Breast epithelium (tissue), 4 donors: ENCODE measurements at places on chromosomes 2 and 18.

DNA sequence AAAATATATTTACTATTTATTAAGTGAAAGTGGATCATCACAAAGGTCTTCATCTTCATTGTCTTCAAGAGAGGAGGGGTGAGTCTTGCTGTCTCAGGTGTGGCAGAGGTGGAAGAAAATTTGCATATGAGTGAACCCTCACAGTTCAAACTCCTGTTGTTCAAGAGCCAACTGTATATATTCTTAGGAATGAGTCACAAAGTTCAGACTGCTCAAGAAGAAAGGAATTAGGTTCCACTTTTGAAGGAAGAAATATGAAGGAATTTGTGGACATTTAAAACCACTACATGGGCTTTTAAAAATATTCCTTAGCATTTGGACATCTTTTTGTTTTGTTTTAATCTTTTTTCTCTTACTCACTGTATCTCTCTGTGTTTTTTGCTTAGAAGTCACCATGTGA, 212.6 kb downstream of the INSIG2 start:
- no peak for DNase-seq

DNA sequence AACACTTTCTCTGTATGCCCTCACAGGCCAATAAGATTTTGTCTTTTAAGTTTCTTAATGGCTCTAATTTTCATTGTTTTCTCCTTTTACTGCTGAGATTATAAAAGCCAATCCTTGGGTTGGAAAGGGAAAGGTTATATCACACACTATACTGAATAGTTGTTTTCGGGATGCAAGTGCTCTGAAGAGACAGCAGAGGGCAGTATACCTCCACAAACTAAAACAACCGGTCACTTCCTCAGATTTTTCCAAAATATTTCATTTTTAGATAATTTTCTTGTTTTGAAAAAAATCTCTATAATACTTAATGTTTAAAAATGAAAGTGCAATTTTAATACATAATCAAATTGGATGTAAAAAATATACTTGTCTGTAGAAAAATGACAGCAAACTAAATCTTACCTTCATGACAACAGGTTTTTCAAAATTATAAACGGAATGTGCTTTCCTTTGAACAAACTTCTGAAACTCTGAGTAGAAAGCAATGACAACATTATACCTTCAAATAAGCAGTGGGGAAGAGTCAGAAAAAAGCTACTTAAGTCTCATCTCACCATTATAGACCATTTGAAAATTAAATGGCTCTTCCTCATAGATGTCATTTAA, 82.7 kb downstream of the ORC4 start:
- DNase-seq: no peak

DNA sequence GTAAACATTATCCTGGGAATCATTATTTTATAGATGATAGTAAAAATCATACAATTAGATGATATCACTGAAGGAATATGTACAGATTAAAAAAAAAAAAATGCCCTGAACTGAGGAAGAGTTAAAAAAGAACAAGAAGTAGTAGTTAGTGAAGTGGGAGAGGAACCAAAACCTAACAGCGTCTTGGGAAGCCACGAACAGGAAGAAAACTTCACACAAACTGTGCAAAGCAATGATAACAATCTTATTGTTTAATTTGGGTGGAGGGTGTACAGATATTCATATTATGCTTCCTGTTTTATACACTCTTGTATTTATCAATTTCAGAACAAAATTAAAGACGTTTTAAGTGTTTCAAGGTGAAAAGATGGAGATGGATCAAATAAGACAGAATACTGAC, 3.5 kb downstream of the HEATR5B start:
- no peak for DNase-seq

- no peak for DNase-seq
These were observed 91.5 kb upstream of the PARD3B start for GRCh38 chr2:204453730-204454167.

GRCh38 chr2:74206180-74206688, 7.8 kb downstream of the MTHFD2 start:
- no peak for DNase-seq

GRCh38 chr2:120763931-120764330, 28.3 kb downstream of the GLI2 start:
- DNase-seq: no peak

- no peak for DNase-seq
These were observed 194.0 kb downstream of the ZNF407 start for GRCh38 chr18:74791501-74792194.

GRCh38 chr2:236190674-236191073, 22.5 kb upstream of the GBX2 start:
- no peak for DNase-seq

DNA sequence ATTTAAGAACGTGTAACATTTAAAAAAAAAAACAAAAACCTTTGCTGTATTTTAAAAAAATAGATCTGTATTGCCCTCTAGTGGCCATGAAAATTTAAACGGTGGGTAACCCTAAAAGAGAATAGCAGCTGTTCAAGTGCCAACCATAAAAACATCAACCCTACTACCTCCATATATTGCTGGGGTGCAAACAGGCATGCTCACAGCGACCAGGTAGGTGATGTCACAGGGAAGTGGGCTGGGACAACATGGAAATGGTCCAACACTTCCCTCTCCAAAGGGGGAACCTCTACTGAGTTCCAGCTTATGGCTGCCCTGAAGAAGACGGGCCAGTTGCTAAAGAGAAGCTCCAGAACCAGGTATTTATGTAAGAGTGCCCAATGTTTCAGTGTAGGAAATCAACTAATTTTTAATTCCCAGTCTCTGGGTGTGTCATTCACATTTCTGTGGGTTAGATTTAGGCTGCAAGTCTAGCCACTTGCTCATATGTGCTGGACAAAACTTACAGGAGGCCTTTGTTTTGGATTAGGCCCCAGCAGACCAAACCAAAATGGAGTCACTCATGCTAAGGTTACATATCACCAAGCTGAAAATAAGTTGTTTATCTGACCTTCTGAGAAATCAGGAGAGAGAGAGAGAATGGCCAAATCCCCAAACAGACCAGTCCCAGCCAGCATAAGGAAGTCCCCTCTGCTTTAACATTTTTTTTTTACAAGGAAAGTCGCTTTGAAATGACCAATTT, 54.5 kb downstream of the SKA1 start:
- DNase-seq: no peak

DNA sequence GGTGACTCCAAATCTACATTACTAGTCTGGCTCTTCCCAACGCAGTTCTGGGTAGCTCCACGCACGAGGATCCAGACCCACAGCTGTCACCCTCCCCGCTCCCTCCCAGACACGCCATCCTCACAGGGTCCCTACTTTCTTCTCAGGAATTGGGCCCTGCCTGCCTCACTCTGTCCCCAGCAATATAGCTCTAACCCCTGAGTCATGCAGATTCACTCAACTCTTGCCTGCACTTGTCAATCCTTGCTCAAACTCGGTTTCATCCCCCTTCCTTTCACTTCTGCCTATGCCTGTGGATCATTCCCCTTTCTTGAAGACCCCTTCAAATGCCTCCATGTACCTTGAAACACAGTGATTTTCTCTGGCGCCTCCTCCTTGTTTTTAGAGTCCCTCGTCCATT, 5.0 kb downstream of the ST8SIA5 start:
- DNase-seq: no peak
